Fibroblast of skin of left quadriceps (primary cell): ENCODE measurements at places on chromosomes 16 and 17.
A peak's percentile ranks its signal among the peaks of the same experiment; 100 is the strongest.

DNA sequence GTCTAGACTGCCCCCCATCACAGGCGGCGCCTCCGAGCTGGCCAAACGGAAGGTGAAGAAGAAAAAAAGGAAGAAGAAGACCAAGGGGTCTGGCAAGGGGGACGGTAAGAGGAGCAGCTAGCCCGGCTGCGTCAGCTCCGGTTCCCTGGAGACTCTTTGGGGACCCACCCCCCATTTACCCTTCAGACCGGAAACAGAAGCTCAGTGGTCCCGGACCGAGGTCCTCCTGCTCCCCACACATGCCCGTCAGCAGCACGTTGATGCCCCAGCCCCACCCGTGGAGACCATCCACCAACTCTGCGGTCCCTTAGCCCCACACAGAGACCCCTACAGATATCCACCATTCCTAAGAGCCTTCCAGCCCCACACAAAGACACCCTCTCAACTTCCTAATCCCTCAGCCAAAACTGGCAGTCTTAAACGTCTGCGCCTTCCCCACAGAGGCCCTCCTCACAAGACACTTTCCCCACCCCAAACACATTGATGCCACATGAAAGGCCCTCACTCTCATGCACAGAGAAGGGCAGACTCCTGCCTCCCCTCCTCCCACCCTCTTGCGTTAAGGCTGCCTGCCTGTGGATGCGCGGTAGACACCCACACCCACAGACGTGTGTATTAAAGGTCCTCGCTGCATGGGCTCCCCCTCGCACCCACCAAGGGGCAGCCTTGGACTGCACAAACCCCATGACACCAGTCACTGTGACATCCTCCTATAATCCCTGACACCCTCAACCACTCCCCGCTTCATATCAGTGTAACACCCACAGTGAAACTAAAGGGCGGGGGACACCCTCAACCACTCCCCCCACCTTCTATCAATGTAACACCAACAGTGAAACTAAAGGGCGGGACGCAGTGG is 58.2 kb upstream of the RPH3AL start:
- no peak for DNase-seq

DNA sequence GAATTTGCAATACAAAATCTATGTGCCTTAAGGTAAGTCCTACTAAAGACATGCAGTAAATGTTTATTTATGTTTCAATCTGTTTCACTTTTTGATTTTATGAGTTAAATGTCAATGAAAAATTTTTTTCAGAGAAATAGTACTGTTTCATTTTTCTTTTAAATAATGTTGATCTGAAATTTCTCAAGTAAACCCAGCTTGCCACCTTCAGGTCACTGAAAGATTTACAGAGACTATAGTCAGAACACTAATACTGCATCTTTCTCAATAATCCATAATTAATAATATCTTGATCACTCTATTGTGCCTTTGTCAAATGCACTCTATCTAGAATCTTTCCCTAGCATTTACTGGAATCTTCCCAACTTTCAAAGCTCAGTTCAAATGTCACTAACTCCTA is 6.5 kb upstream of the DHX40 start:
- DNase-seq = no peak

- no peak for DNase-seq
Measured at GRCh38 chr16:86515777-86516622, 5.7 kb downstream of the FOXF1 start.

DNA sequence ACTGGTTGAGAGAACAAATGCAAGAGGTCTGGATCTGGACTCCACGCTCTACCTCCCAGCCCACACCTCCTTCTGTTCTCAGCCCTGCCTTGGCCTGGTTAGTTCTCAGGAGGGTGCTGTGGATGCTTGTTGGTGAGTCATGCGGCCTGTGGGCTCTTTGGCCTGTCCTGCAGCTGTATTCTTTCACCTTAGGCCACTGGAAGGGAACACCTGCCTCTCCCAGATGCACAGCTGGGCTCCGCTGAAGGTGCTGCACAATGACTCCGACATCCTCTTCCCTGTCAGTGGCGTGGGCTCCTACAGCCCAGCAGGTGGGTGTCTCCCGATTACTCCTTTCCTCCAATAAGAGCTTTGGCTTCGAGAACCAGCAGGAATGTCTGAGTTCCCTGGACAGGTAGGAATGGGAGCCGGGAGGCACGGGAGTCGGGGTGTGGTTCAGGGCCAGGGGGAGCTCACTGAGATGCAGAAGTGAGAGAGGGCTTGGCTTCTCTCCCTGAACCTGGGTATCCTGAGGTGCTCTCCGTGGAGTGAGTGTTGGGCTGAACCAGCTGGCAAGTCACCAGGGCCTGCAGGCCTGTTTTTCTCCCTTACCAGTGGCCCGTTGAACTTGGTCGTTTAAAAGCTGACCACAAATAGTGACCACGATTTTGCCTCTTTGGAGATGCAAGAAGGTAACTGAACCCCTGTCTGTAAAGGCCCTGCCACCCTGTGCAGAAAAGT is 85.0 kb downstream of the SNX29 start:
- no peak for DNase-seq

DNA sequence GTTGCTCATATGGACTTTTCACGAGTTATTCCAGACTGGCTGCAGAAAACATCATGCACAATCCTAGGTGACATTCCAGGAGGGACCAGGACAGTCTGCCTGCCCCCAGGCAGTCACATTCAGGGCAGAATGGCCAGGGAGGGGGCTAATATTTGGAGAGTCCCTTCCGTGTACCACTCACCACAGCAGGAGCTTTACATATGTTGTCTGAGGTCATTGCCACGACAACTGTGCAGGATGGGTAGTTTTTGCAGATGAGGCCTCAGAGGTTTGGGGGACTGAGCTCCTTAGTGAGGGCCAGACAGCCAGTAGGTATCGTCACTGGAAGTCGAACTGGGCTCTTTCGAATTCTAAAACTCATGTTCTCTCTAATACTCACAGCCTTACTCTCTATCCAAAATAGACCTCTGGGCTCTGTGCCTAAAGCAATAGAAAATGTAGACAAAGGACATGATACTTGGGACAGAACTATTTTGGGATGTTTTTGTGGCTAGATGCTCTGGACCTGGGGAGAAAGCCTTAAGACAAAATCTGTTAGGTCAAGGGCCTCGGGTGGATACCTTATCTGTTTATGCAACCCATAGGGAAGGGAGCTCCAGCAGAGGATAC is 338.5 kb downstream of the MAF start:
- DNase-seq = no peak

DNA sequence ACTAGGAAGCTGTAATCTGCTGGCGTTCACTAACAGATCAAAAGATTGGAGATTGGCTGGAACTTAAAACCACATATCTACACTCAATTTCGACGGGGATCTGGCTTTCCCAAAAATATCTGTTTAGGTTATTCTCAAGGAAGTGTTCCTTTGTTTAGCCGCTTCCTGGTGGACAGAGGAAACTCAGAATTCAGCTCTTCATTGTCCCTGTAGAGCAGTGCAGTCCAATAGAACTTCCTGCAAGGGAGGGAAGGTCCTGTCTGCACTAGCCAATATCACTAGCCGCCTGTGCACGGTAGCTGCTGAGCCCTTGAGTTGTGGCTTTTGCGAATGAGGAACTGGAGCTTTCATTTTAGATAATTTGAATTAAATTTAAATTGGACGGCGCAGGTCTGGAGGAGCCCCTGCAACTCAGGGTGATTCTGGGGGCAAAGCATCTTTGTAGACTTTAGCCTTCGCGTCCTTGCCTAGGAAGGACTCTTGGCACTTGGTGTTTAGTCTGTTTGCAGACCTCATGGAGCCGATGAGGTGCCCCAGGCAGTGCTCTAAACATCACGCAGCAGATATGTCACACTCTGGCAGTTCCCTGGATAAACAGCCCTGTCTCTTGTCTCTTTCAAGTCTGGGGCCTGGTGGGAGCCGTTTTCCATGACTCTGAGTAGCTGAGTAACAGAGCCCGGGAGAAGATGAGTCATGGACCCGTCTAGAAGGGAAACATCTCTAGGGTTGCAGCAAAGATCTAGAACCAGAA is 122.2 kb downstream of the CCDC182 start:
- peak; percentile 15 for DNase-seq

GRCh38 chr17:5282642-5283217 is 646 bp downstream of the RABEP1 start:
- no peak for DNase-seq

DNA sequence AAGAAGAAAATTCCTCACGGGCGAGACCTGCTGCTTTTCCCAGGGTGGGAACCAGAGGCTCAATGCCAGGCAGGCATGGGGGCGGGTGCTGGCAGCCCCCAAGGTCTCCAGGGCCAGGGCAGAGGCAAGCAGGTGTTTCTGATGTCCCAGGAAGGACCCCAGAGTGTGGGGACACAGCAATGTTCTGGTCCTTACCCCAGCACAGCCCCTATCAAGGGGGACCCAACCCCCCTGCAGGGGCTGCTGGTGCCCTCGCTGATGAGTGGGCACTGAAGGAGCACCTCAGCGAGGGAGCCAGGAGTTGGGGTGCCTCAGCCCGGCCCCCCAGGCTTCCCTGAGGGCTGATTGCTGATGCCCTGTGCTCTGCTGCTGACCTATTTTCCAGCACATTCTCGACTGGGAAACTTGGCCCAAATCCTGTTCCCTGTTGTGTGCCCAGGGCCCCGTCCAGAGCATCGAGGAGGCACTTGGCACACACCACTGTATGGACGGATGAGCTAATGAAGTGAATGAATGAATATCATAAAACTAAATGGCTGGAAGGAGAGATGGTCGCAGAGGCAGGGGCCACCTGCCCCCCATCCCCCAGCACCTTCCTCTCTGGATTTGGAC is 2.8 kb downstream of the DBNDD1 start:
- no peak for DNase-seq

DNA sequence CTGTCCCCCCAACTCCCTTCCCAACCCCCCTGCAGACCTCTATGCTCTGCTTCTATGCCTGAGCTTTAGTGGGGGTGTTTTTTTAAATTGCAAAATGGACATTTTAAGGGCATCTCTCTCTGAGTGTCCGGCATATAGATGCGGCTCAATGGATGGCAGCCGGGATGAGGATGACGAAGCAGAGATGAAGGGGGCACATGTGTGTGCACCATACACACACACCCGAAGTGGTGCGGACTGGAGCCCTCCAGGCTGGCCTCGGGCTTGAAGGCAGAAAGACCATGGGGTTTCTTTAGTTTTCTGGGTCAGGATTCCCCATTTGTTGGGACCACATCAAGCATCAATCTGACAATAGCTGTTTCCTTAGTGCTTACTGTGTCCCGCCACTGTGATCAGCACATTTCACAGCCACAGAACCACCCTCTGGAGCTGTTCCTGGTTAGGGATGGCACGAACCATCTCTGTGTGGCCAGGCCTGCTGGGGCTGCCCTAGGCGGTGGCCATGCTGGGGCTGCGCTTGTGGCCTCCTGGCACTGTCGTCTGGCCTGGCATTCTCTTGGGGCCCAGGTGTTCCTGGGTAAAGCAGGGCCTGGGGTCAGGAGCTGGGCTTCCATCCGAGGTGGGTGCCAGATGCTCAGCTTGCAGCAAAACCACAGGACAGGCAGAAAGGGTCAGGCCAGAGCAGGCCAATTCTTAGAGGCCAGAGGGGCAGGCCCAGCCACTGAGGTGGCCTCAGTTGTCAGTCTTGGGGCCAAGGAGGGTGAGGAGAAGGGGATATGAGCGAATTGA is 49.9 kb downstream of the NT5M start:
- no peak for DNase-seq

GRCh38 chr16:46747777-46748651 is at the start of gene MYLK3:
TSS of gene MYLK3 (minus strand) at chr16:46748344. CDS start at chr16:46748193, 151 bp downstream.
- no peak for DNase-seq

- no peak for DNase-seq
Measured at GRCh38 chr16:90020838-90021382, 1.7 kb upstream of the DBNDD1 start.
